ENCODE measurements at places on chromosomes 12 and 14.

DNA sequence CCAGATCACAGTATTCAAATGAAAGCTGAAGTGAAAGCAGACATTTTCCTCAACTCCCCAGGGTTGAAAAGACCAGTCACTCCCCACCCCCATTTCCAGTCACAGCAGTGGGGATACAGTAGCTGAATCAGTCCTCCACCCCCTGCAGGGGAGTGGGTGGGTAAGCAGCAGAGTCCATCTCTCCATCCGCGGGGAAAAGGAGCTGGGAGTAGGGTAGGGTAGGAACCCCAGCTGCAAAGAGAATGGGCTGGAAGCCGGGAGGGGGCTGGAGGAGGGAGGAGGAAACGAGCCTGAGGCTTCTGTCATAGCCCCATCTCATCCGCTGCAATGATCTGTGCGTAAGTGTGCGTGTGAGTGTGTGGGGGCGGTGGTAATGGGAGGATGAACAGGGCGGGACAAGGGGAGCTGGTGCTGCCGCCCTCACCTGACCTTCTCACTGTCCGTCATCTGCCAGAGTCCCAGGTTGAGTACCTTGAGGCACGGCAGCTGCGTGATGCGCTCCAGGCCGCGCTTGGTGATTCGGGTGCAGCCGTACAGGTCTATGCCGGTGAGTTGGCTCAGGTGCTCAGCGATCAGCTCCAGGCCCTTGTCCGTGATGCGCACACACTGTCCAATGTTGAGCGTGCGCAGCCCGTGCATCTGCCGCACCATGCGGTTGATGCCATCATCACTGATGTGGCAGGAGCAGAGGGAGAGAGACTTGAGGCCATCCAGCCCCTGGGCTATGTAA is 1.8 kb downstream of the FBXL14 start:
- DNase-seq: peak; percentile 18

DNA sequence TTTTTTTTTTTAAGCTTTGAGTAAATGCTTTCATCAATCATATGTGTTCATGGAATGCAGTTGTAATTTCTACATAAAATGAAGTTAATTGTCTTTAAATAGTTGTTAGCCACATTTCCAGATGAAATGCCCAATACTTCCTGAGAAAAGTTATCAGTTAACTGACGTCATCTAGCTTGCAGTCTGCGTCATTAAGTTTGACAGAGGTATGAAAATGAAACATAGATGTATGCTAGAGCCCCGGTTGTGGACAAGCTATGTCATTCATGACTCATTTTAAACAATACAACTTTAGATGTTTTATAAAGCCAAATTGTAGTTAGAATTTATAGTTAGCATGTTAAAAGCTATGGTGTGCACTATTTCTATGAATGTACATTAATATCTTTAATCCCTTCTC is 90.7 kb downstream of the PLEKHA5 start:
- no peak for DNase-seq

- DNase-seq: no peak
Measured at GRCh38 chr12:84644908-84645307, 267.7 kb downstream of the SLC6A15 start.

DNA sequence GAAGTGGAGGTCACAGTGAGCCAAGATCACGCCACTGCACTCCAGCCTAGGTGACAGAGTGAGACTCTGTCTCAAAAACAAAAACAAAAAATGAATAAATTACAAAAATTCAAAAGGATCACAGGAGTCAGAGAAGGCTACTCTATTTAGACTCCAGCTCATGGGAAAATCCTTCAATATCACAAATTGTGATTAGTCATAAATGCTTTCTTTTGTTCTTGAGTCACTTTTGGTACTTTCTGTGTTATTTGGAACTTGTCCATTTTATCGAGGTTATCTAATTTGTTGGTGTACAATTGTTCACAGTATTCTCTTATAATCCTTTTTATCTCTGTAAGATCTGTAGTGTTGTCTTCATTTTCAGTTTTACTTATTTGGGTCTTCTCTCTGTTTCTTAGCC is 18.9 kb downstream of the ALDH2 start:
- no peak for DNase-seq

DNA sequence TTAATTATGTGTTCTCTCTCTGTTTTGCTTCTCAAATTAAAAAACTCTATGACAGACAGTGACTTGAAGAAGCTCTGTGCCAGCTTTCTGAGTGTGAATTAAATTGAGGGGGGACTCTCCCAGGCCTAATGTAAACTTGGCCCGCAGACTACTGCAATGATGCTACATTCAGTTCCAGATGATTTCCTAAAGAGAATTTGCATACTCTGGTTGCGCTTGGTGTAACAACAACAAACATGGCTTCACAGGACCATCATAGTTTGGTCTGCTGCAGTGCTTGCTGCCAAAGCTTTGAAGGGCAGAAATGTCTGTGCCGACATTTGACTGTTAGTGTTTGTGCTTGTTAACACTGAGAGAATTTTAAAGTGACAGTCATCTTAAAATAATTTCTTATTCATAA is 25.0 kb downstream of the CFAP54 start:
- DNase-seq: no peak

GRCh38 chr14:103633391-103633790 is 4.4 kb downstream of the KLC1 start:
- DNase-seq: no peak

Measured in T-helper 17 cell (primary cell).